ENCODE measurements at places on chromosomes 5 and 9.

GRCh38 chr5:17174965-17175364, 42.5 kb upstream of the BASP1 start:
- no peak for DNase-seq

DNA sequence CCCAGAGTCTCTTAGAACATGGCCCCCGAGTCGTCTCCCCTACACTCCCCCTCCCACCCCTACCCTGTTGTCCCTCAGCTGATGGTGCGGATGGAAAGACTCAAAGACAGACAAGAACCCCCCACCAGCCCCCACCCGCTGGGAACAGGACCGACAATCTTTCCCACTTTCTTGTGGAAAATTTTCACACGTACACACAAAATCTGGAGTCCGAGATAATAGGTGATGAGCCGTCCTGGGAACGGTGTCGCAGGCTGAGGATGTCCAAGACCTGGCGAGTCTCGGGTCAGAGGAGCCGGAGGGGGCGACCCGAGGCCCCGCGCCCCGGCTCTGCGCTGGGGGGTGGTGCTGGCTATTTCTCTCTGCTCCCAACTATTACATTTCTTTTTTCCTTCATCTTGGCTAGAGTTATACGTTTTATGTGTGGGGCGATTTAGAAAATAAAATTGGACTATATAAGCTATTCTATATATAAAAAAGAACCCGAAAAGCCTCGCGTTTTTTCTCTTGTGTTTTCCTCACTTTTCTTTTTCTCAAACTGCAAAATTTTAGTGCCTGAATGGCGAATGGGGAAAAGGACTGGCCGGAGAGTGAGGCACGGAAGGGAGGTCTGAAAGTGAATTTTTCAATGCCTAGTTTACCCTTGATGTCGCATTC, 188.8 kb downstream of the MEF2C start:
- DNase-seq: no peak

GRCh38 chr5:146068977-146069779, 36.2 kb downstream of the PLAC8L1 start:
- no peak for DNase-seq

DNA sequence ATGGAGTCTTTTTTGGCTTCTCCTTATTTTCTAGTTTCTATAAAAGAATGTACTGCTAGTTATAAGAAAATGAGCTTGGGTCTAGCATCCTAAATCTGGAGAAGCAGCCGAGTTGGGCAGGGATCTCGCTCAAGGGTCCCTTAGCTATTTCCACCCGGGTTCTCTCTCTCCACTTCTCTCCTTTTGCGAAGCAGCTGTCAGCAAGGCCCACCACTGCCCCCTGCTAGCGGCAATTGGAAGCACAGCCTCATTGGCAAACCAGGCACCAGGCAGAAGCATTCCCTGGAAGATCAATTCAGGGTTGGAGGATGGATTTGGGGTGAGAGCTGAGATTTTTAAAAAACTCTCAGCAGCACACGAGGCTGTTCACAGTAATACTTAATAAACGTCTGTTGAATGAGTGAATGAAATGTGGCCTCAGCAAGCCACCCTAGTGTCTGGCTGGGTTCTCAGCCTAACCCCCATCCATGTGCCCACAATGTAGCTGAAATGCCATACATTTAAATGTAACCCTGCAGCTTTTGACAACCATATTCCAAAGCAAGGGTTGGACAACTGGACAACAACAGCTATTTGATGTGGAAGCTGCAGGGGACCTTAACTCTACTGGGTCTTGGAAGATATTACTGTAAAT, 34.6 kb upstream of the TNIP1 start:
- peak; percentile 37 for DNase-seq

- DNase-seq: no peak
Measured at GRCh38 chr5:157286761-157287211, 20.9 kb downstream of the CYFIP2 start.

DNA sequence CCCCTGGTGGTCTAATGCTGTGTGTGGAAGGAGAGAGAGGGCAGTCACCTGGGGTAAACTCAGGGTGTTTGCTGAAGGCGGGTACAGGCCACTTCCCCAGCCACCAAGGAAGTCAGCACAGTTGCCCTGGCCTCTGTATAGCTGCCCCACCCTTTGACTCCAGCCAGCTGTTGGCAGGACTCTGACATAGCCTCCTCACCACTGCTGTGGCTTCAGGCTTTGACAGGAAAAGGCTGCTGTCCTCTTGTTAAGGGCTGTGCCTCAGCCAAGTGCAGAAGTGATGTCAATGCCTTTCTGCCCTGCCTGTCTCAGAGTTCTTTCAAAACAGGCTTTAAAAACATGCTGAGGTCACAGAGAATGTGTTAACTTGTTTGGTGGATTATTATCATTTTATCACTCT, 487.2 kb upstream of the KLF4 start:
- no peak for DNase-seq

DNA sequence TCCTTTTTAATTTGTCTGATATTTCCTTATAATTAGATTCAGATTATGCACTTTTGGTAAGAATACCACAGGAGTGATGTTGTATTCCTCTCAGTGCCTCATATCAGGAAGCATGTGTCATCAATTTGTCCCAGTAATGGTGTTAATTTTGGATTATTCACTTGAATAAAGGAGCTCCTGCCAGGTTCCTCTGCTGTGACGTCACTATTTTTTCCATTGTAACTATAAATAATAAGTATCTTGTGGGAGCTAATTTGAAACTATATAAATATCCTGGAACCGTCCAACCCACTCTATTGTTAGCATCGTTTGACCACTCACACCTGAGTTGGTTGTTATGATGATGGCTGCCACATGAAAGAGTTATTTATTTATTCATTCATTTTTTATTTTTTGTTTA, 107.9 kb downstream of the INVS start:
- DNase-seq: no peak

DNA sequence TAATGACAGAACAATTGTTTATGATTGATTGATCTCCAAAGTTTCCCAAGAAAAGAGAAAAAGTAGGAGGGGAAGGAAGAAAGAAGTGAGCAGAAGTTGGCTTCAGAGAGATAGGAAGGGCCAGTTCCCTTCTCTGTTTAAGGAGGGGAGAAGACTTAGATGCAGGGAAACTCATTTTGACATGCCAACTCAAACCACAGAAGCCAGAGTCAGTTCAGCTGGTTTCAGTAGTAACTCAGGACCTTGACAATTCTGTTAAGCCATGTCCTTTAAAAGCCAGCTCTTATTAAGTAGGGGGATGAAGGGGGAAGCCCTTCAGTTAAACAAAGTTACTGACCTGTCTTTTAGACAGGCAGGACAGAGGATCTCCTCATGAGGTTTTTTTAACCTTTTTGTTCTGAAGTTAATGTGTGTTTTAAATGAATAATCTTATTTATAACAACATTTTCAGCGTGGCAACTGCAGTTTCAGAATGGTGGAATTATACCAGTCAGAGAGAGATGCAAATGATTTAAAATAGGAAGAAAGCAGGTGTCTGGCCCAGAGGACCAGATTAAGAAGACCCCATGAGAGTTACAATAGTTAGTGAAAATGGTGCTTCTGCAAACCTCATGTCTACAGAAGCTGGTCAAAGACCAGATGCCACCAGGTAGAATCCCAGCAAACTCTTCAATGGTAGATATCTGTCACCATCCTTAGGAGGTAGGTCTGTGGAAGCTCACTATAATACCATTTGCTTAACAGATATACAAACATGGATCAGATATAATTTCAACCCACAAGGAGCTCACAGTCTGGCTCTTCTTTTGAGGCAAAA, 29.3 kb upstream of the ABL1 start:
- DNase-seq: no peak

DNA sequence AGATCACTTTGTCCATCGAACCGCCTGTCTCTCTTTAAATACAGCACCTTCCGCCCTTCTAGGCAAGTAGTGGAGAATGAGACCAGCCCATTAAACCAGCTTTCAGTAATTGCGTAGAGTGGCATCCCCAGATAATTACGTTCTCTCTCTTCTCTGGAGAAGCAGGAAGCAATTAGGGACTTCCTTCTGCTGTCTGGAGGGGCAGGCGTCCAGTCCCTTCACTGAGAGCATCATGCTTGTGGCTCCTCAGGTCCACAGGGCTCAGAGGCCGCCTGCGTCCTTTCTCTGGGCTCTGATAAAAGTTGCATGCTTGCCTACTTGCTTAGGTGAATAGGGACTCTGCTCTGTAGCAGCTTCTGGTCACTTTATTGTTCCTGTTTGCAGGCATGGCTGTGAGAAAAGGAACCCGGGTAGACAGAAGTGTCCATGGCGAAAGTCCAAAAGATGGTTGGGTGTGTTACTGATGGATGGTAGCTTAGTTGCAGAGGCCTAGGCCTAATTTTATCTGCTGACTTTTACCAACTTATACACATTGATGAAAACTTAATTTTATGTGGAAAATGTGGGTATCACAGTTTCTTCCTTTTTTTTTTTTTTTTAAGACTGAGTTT, 299.1 kb upstream of the PANK3 start:
- no peak for DNase-seq

DNA sequence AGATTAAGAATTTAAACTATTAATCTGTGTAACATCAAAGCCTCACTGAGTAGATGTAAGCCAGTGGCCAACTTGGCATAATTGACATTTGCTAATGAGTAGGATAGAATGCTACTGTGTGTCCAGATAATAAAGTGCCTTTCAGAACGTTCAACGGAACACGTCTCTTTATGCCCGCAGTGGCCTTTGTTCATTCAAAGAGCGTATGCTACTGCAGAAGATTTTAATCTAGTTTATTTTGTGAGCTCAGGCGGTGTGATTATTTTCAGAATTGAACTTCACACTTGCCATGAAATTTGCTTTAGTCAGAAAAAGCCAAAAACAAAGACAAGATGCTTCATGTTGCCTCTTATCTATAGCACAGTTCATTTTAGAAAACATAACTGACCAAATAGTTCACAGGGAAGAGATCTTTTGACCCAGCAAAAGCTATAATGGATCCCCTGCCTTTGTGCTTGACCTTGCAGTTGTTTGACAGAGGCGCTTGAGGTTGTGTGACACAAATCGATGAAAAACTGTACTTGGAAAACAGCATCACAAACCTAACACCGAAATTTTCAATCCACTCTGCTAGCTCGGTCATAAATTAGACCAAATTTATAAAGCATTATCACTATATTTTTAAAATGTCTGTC, 530.9 kb upstream of the TYRP1 start:
- DNase-seq: no peak

All from mesothelial cell of epicardium (in vitro differentiated cells).